Endothelial cell (in vitro differentiated cells): ENCODE measurements at places on chromosomes 16 and 17.

GRCh38 chr17:7207120-7208001 lies 12.3 kb downstream of the DLG4 start:
- H3K27ac ChIP-seq: no peak overlapping the region
- H3K4me1 ChIP-seq: peaks cover 32% of the 10 kb centered on the region
- DNase-seq: no peak
- no peak overlapping the region for H3K4me3 ChIP-seq

- DNase-seq: no peak
- H3K36me3 ChIP-seq: peaks cover under 1% of the 10 kb centered on the region
- peaks cover 27% of the 10 kb centered on the region for H3K4me1 ChIP-seq
- H3K27ac ChIP-seq: peak overlapping the region; percentile 61
- peaks cover 2% of the 10 kb centered on the region for H3K27me3 ChIP-seq
Measured at GRCh38 chr17:80782536-80783427, 208.9 kb upstream of the CHMP6 start.

DNA sequence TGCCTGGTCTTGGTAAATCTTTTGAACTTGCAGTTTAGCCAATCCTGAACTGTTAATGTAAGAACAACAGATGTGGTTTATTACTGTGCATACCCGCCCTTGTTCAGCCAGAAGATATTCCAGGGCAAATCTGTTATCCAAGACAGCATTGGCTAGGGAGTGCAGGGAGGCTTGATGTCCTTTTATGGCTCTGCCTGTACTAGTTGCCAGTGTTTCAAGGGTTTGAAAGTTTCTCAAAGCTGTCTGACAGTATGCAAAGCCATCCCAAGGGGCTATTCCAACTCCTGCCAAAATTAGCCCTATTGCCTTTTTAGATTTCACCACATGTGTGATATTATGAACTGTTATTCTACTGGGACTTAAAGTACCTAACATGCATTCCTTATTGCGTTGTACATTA lies 30.1 kb downstream of the LCMT1 start:
- H3K4me3 ChIP-seq: no peak overlapping the region
- no peak for DNase-seq
- H3K36me3 ChIP-seq: peaks cover 30% of the 10 kb centered on the region
- H3K27ac ChIP-seq: no peak overlapping the region

GRCh38 chr16:53369921-53370320 lies 64.3 kb upstream of the RBL2 start:
- no peaks in the 10 kb centered on the region for H3K4me1 ChIP-seq
- no peak for DNase-seq

GRCh38 chr16:88804552-88805339 lies 1.2 kb downstream of the CDT1 start:
- no peak overlapping the region for H3K27ac ChIP-seq
- H3K4me3 ChIP-seq: no peak overlapping the region
- H3K27me3 ChIP-seq: peaks cover 6% of the 10 kb centered on the region
- DNase-seq: peak; percentile 7
- no peaks in the 10 kb centered on the region for H3K36me3 ChIP-seq
- no peaks in the 10 kb centered on the region for H3K4me1 ChIP-seq

DNA sequence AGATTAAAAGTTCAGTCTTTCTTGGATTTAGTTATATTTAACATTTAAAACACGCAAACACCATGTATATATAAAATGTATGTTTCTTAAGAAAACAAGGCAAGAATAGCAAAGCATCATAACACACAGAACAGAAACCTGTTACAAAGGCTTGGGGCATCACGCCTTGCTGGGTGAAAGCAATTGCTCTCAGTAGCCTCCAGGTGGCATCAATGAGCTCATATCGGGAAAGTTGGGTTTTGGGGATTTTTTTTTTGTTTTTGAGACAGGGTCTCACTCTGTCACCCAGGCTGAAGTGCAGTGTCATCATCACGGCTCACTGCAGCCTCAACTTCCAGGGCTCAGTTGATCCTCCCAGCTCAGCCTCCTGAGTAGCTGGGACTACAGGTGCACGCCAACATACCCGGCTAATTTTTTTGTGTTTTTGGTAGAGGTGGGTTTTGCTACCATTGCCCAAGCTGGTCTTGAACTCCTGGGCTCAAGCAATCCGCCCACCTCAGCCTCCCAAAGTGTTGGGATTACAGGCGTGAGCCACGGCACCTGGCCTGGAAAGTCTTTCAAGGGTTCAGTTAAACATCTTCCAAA lies 56.9 kb downstream of the CYB5D2 start:
- H3K27me3 ChIP-seq: peaks cover 2% of the 10 kb centered on the region
- H3K4me1 ChIP-seq: peaks cover 9% of the 10 kb centered on the region
- no peak overlapping the region for H3K27ac ChIP-seq
- H3K36me3 ChIP-seq: peaks cover 20% of the 10 kb centered on the region
- peak; percentile 51 for DNase-seq
- H3K4me3 ChIP-seq: no peak overlapping the region

GRCh38 chr17:79556271-79556670 lies 54.6 kb downstream of the RBFOX3 start:
- peaks cover 5% of the 10 kb centered on the region for H3K36me3 ChIP-seq
- H3K4me1 ChIP-seq: peaks cover 3% of the 10 kb centered on the region
- H3K27ac ChIP-seq: no peak overlapping the region
- DNase-seq: no peak
- H3K27me3 ChIP-seq: peaks cover 1% of the 10 kb centered on the region

GRCh38 chr17:29225396-29225795 lies 21.3 kb upstream of the CRYBA1 start:
- peak overlapping the region; percentile 0 for H3K27ac ChIP-seq
- H3K4me1 ChIP-seq: peaks cover 4% of the 10 kb centered on the region
- H3K27me3 ChIP-seq: peaks cover 1% of the 10 kb centered on the region

DNA sequence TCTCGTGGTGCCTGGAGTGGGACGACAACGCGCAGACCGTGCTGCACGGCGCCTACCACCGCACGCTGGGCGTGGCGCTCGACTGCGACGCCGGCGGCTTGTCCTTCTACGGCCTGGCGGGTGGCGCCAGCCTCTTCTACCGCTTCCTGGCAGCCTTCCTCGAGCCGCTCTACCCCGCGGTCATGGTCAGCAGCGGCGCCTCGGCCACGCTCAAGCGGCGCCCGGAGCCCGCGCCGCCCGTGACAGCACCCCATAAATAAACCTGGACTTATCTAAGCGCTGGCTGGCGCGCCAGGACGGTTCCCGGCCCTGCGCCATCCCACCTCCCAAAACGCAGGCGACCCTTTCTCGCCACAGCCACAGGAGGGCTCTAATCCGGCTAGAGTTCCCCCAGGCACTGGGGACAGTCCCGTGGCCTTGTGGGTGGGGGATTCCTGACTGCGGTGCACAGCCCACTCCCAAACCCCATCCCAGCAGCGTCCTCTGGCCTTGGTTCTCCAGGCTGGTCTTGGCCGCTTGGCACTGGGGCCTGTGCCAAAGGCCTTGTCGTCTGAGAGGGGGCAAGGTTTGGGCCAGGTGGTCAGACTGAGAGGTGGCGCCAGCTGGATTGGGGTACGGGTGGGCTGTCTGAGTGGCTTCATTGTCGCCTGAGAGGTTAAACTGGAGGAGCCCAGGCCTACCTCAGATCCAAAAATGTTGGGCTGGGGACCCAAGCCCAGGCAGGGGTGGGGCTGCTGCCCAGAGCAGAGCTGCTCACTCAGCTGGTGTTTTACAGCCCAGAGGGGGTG lies 10.1 kb upstream of the SLC16A5 start:
- H3K4me1 ChIP-seq: peaks cover 5% of the 10 kb centered on the region
- H3K4me3 ChIP-seq: no peak overlapping the region
- no peaks in the 10 kb centered on the region for H3K36me3 ChIP-seq
- no peak overlapping the region for H3K27ac ChIP-seq
- H3K27me3 ChIP-seq: peaks cover 2% of the 10 kb centered on the region
- DNase-seq: no peak

DNA sequence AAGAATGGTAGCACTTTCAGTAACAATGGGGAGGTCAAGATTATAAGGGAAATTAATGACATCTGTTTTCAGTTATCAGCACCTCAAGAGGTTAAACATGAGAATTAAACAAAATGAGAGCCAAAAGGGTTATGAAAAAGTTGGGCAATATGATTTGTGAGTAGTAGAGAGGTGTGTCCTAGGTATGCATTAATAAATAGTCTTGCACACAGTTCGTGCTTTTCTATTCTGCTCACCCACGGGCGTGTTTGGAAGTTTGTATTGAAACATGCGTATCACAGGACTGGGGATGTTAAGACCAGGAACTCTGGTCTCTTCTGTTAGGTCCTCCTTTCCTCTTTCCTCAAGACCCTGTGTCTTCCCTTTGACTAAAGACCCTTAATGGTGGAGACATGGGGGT lies 6.0 kb downstream of the BPTF start:
- peaks cover 30% of the 10 kb centered on the region for H3K4me1 ChIP-seq
- no peak overlapping the region for H3K4me3 ChIP-seq
- peaks cover 5% of the 10 kb centered on the region for H3K36me3 ChIP-seq
- H3K27ac ChIP-seq: no peak overlapping the region

DNA sequence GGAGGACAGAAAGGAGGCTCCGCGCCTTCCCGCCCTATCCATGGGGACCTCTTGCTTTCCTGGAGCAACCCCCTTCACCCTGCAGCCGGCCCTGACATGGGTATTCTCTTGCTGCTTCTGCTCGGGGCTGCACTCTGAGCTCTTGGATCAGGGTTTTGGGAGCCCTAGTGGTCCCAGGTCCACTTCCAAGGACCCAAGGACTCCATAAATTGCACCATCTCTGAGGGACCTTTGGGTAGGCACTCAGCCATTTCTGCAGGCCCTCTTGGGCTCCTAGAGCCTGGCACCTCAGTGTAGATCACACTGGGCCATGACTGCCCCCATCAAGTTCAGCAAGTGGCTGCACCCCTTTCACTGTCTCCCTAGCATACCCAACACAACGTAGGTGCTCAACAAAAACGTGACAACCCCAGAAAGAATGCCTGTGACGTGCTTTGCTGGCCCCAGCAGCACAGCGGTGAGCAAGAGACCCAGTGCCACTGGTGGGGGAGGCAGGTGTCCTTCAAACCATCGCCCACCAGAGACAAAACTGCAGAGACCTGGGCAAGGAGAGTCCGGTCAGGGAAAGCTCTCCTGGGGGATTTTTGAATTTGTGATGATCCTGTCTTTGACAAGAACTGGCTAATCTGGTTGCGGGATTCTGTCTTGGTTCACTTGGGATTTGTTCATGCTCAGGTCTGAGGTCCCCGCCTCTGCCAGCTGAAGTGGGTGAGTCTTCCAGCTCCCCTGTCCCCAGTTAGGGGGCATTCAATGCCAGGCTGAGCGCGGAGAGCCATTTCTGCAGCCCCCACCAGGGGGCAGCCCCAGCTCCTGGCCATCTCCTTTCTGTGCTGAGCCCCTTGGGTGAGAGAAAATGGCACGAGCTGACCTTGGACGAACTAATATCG lies 2.5 kb upstream of the RAB11FIP4 start:
- no peaks in the 10 kb centered on the region for H3K36me3 ChIP-seq
- H3K27ac ChIP-seq: no peak overlapping the region
- peaks cover 14% of the 10 kb centered on the region for H3K4me1 ChIP-seq
- peaks cover 22% of the 10 kb centered on the region for H3K27me3 ChIP-seq
- DNase-seq: peak; percentile 69

- H3K4me1 ChIP-seq: peaks cover 67% of the 10 kb centered on the region
- peaks cover 35% of the 10 kb centered on the region for H3K27me3 ChIP-seq
- no peak for DNase-seq
- peak overlapping the region; percentile 62 for H3K4me3 ChIP-seq
Measured at GRCh38 chr16:67215706-67216105, 11.2 kb upstream of the TMEM208 start.
